Lower lobe of right lung (tissue), 2 donors: ENCODE measurements at places on chromosomes 7 and 10. TPM values are rescaled to one million over a fixed set of nuclear protein-coding genes. Genes with fewer than 3 reads are reported as not detected.

The VOPP1 gene
- total RNA-seq = 66.2 TPM

The UBN2 gene
- total RNA-seq = 23.4 TPM

The SPDYE16 gene
- total RNA-seq = 0.18 TPM

The CSTF2T gene
- total RNA-seq = 16.4 TPM

The TMEM178B gene
- total RNA-seq = 0.18 TPM

DNA sequence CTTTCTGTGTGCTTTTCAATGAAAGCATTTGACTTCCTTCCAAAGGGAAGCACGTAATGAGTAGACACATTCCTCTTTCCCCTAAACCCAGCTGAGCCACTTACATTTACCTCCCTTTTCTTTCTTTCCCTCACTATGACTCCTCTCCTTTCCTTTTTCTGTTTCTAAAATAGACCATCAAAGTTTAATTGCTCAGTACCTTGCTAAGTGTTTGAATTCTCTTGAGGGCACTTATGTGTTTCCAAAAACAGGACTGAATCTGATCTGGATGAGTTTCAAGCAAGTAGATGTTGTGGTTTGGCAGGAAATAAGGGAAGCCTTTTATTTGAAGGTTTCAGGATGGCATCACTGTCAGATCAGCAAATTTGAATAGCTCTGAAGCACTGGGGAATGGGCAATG is 396.2 kb downstream of the REEP3 start:
- no peak for DNase-seq

- no peak for DNase-seq
Observed at GRCh38 chr10:45353186-45353585, 20.8 kb upstream of the ALOX5 start.

GRCh38 chr10:69481305-69481704 is 30.0 kb downstream of the TSPAN15 start:
- no peak for DNase-seq

- no peak for DNase-seq
Observed at GRCh38 chr10:24995072-24995471, 20.9 kb downstream of the ENKUR start.

- DNase-seq = no peak
Observed at GRCh38 chr7:90677486-90678404, 81.6 kb downstream of the CDK14 start.

GRCh38 chr10:90936276-90936659 is 15.4 kb upstream of the ANKRD1 start:
- DNase-seq = no peak

DNA sequence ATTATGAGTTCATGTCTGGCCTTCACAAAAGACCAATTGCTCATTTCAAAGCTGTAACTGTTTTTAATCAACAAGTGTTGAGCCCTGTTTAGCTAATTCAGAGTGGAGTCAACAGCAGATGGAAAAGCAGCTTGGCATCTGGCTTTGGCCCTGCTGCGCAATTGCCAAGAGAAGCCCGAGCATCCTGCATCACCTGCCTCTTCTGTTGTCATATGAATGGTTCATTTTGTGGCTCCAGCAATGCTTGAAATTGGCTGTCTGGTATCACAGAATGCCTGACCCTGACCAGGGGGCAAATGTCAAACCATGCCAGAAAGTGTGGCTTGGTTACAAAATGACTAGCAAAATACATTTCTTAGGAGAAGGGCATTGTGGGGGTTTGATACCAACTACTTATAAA is 296.5 kb upstream of the PHF14 start:
- no peak for DNase-seq

- DNase-seq = no peak
Observed at GRCh38 chr10:47308775-47309174, 8.8 kb downstream of the GDF10 start.

GRCh38 chr7:125877246-125877645 is 947.6 kb upstream of the POT1 start:
- DNase-seq = no peak

- DNase-seq = peak; percentile 39
Observed at GRCh38 chr10:55628260-55628701, 732.8 kb downstream of the ZWINT start.

- DNase-seq = no peak
Observed at GRCh38 chr7:95974108-95974507, 201.8 kb downstream of the DYNC1I1 start.

DNA sequence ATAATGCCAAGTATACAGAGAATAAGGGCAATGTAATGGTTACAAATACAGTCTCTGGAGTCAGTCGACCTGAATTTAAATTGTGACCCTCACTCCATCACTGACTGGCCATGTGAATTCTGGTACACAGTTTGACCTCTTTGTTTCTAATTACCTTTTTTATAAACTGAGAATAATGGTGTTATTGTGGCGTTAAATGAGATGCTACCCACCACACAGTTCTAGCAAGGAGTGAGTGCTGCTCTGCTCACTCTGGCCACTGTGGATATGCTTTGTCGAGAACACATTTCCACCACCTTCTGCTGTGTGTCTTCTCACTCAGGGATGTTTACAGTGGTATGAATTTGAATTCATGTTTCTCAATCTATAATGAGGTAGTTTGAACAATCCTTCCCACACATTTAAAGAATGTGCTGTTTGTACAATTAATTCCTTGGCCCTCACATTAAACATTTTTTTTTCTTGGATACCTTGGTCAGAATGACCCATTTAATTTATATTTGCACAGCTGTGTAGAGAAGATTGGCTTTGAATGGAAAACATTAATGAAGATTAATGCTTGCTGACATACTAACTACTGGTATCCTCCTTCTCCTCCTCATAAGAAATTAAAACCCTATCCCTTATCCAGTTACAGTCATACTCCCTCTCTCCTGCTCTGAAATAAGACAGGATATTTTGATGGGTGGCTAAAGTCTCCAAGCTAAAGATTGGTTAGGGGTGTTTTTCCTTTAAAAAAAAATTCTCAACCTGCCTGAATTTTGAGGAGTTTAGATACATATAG is 42.4 kb downstream of the PLCE1 start:
- no peak for DNase-seq

DNA sequence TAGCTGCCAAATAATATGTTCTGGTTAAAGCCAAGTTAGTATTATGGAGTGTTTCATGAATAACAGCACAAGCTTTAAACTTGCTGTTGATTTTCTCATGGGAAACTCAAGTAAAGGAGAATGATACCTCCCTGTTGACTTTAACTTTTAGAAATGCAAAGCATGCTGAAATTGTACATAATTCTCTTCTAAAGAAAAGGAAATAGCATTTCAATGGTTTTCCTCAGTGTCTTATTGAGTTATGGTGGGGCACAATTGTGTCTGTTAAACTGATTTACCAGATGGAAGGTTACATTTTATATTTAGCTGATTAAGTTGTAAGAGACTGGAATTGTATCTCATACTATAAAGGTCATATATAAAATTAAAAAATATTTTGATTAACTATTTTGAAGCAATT is 119.3 kb downstream of the HDAC9 start:
- DNase-seq = no peak

DNA sequence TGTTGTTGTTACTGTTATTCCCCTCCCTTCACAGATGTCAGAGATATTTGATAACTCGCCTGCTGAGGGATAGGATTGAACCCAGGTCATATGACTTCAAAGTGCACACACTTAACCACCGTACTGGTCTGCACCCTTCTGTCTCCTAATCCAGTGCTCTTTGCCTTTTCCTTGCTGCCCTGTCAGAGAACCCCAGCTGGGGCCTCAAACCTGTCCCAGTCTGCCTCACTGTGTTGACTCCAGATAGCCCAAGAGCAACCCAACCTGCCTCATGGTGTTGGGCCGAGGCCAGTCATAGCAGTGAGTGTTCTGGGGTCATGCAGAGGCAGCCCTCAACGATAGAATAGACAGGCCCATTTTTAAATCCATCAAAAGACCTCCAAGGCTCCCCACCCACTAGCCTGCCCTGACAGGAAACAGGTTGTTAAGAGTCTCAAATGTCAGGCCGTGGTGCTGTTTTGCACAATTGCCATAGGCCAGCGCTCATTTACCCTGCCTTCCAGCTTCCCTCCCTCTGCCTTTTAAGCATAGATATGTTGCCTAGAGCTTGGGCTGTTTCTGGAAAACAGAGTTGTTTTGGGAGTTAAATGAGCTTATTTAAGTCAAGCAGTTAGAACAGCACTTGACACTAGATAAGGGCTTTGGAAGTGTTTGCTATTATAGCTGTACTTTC is 37.0 kb upstream of the PDCD4 start:
- DNase-seq = no peak

GRCh38 chr7:152896217-152896616 is 136.7 kb downstream of the ACTR3B start:
- DNase-seq = no peak

DNA sequence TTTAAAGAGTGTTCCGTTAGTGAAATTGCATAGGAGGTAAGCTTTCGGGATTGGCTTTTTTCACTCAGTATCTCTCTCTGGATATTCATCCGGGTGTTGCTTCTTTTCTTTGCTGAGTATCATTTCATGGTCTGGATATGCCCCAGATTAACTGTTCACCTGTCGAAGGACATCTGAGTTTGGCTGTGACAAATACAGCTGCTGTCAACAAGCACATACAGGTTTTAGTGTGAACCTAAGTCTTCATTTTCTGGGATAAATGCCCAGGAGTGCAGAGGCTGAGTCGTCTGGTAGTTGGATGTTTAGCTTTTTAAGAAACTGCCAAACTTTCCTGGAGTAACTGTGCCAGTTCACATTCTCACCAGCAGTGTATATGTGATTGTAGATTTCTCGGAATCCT is 5.6 kb downstream of the DOCK1 start:
- no peak for DNase-seq

DNA sequence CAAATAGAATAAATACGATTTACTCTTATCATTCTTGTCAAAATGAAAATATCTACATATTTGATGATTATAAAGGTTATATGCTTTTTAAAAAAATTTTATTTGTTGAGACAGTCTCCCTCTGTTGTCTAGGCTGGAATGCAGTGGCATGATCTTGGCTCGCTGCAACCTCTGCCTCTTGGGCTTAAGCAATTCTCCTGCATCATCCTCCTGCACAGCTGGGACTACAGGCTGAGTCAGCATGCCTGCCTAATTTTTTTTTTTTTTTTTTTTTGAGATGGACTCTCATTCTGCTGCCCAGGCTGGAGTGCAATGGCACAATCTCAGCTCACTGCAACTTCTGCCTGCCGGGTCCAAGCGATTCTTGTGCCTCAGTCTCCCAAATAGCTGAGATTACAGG is 48.9 kb downstream of the PUS7 start:
- no peak for DNase-seq

GRCh38 chr10:24690961-24691512 is 32.6 kb downstream of the ARHGAP21 start:
- no peak for DNase-seq

GRCh38 chr7:135349746-135350145 is 116.1 kb downstream of the STRA8 start:
- no peak for DNase-seq

GRCh38 chr7:33774762-33775523 is 130.4 kb upstream of the BMPER start:
- no peak for DNase-seq

DNA sequence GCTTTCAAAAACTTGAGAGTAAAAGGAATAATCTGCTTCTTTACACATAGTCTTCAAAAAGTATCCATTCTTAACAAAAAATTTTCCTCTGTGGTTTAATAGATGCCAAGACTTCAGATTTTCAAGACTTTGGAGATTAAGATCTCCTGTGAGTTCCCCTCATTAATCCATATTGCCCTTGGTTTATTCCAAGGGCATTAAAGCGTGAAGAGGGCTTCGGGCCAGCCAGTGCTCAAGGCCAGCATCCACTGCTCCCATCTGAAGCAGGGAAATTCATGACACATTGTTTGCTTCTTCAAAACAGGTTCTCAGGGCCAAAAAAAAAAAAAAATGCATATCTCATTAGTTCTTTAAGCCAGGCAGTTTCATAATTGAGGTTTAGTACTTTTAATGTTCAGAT is 137.3 kb upstream of the RHOBTB1 start:
- DNase-seq = no peak

DNA sequence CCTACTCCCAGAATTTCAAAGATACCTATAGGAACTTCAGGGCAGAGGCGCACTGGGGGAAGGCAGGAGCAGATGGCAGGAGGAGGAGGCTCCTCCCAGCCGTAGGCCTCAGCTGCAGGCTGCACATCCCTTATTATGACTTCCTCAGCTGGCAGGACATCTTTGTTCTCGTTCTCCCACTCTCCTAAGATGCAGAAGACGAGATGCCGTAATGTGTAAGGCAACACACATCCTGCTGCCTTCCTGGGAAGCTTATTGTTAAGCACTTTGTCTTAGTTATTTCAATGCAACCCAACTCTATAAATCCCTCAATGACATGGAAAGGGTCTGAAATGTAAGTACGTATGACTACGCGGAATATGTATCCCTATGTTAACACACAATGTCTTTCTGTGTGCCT is 599.8 kb upstream of the MGMT start:
- no peak for DNase-seq

DNA sequence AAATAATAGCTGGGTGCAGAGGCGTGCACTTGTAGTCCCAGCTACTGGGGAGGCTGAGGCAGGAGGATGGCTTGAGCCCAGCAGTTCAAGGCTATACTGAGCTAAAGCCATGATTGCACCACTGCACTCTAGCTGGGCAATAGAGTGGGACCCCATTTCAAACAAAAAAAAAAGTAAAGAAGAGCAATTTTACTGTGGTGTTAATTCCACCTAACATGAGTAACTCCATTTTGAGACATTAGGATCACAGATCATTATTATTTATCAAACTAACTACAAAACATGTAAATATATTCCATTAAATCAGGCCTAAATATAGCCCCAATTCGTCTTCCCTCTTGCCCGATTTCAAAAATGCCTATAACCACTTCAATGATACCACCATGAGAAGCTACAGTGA is 104.8 kb upstream of the TRIM24 start:
- no peak for DNase-seq

- DNase-seq = no peak
Observed at GRCh38 chr10:17910125-17910789, 41.5 kb upstream of the SLC39A12 start.
